ENCODE measurements at places on chromosomes 11 and 22. TPM values are rescaled to one million over a fixed set of nuclear protein-coding genes. Genes with fewer than 3 reads are reported as not detected.
A peak's percentile ranks its signal among the peaks of the same experiment; 100 is the strongest.

DNA sequence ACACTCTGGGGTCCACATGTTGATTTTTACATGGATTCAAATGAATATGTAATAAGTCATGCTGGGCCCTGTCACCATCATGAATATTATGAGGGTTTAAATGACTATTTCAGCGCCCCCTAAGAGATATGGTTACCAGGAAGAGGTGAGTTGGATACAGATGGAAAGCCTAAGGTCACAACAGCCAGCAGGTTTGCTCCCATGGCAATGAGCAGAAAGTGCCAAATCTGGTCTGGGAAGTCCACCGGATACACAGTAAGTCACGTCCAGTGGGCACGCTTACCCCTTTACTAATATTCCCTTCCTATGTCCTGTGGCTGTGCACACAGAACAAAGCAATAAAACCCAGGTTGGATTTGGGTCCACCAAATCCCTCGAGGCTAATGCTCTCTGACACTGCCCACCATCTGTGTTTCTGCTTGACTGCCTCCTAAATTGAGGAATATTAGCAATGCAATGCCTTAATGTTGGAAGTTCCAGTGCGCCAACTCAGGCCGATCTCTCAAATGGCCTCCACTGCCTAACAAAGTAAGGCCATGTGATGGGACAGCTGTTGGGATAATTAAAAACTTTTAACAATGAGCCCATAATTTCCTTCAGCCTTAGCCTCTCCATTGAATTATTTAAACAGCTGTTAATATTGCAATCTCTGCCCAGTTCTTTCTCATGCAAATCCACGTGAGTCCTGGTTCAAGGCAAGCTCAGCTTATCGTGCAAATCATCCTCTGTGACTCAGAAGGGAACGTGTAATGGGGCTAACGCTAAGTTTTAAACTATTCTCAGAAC is 97.6 kb downstream of the SLC1A2 start:
- ATAC-seq: no peak

DNA sequence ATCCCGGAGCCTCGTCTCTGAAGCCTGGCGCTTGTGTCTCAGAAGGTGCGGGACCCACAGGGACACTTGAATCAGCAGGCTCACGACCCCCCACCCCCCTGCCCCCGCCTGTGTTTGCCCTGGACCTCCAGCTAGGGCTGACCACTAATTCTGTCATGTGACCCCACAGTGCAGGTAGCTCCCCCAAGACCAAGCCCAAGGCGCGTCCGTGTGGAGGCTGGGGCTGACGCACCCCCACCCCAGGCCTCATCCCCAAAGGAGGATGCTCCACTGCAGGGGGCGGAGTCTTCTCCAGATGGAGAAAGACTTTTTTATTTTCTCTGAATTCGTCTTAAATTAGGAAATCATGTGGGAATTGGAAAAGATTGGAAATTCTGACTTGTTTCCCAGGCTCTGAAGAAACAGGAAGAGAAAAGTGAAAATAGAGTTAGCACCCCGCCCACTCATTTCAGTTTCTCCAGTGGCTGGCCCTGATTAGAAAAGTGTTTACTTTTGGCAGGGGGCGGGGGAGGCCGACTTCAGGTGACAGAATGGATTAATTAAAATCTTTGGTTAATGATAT is 1.0 kb upstream of the RELA start:
- ATAC-seq: peak; percentile 53

- ATAC-seq: peak; percentile 44
Measured at GRCh38 chr22:40728731-40729189, 49.5 kb downstream of the MCHR1 start.

The OR2AT4 gene
- total RNA-seq: not detected

DNA sequence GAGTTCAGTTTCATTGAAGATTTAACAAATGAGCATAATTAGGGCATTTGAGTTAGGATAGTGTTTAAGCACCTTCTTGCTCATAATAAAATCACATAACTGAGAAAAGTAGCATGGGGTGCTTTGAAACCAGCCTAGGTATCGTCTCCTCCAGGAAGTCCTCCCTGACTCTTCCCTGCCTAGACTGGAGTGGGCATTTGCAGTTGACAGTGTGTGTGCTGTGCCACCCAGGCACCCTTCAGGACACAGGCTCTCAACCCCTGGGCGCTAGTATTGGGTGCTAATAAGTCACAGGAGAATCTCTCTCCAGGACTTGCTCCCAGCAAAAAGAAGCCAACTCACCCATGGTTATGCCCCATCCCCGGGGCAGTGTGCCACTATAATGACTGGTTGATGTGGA is 584.1 kb downstream of the INSC start:
- no peak for ATAC-seq

DNA sequence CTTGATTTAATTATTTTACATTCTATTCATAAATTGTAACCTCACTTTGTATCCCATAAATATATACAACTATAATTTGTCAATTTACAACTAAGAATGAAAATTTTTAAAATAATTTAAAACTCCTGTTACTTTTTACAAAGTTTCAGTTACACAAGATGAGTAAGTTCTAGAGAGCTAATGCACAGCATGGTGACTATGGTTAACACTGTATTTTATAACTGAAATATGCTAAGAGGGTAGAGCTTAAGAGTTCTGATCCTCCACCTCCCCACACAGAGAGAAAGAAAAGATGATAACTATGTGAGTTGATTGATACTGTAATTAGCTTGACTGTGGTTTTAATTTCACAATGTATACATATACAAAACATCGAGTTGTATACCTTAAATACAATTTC is 412.5 kb upstream of the DDI1 start:
- ATAC-seq: no peak

DNA sequence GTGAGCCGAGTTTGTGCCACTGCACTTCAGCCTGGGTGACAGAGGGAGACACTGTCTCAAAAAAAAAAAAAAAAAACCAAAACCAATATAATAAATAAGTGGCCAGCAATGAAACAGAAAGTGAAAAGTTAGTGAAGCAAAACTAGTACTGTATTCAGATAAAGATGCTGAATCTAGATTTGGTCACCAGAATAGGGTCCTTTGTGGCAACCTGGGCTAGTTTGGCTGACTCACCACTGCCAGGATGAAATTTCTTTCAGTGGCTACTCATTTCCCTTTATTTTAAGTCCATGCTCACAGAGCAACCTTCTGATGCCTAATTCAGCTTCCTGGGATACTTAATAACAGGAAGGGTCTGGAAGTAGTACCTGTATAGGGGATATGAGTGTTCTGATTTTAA is 26.0 kb downstream of the LIMK2 start:
- ATAC-seq: peak; percentile 86

The OR51B5 gene
- 0.50 TPM for total RNA-seq

DNA sequence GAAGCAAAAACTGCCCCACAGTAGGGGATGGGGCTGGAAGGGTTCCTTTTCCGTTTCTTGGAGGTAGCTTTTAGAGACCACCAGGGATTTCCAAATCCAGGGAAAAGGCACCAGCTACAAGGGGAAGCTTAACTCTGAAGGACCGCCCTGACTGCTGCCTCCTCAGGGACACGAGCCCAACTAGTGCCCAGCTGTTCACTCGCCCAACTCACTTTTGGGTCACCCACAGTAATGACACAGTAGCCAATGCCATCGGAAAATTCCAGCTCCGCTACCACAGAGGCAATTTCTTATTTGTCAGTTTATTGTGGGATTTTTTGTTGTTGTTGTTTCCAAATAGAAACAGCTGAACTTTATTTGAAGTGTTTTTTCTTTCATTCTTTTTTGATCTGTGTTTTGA is 141.3 kb downstream of the ATXN10 start:
- ATAC-seq: no peak

The PGA5 gene
- not detected for total RNA-seq

DNA sequence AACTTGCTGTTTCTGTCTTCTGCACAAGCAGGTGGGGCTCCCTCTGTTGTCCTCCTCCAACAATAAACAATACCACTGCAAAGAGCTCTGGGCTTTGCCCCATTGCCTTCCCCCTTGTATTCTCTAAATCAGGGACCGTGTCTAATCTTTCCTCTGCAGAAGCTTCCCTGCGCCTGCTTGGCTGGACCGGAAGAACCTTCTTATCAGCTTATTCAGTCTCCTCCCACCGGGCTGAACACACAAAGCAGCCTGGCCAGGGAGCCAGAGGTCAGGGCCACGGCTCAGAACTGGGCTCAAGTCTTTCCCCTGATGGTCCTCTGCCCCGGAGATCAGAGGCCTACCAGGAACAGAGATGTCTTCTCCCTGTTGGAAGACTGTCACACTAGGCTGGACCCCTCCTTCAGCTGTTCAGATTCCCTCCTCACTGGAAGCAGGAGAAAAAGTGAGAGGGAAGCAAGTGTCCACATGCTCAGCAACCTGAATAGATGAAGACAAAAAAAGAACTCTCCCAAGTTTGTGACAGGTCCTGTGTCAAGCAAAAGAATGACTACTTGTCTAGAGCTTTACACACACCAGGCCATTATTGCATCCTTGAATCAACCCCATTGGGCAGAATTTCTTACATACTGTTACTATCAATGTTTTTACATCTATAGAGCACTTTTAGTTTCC is 63.7 kb downstream of the RAB30 start:
- no peak for ATAC-seq

DNA sequence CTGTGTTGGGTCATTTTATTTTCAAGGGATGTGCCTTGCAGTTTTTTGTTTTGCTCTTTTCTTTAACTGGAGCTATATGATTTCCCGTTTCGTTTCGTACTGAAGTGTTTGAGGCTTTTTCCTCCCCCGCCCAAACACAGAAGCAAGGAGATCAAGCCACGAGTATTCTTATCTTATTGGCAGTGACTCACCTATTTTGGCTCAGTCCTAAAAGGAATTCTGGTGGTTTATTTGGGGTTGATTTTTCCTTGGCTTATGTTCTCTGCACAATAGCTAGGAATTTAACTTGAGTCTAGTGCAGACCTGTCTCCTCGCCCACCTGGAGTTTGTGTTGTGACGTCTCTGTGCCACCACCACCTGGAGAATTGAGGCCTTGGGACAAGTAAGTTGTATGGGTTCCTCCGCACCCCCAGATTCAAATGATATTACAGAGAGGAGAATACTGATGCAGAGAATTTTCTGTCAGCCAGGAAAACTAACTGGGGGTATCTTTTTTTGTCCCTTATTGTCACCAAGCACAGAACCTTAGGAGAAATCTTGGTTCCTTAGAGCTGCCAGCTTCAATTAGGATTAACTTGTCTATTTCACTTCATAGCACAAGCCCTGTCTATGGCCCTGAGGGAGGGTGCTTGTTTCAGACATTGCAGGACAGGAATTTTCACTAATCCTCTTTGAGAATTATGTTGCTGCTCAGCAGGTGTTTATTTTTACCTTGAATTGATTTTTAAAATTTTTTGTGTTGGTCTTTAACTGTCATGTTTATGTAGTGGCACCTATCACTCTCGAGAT is 90.4 kb upstream of the BIRC3 start:
- ATAC-seq: no peak

GRCh38 chr11:78138694-78139421 is 568 bp downstream of the ALG8 start:
- peak; percentile 52 for ATAC-seq

The PRMT3 gene
- total RNA-seq: 21.4 TPM

The RPL3 gene
- total RNA-seq: 2,974 TPM

The OVOL1 gene
- total RNA-seq: not detected

DNA sequence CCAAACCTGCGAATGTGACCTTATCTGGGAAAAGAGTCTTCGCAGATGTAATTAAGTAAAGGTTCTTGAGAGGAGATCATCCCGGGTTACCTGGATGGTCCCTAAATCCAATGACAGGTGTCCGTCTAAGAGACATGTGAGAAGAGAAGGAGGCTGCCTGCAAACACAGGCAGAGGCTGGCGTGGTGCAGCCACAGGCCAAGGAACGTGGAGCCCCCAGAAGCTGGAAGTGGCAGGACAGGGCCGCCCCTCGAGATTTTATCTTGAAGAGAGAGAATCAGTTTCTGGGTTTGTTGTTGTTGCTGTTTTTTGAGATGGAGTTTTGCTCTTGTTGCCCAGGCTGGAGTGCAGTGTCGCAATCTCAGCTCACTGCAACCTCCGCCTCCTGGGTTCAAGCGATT is 33.6 kb downstream of the MRGPRD start:
- ATAC-seq: no peak

The CNTF gene
- 5.5 TPM for total RNA-seq

The CRYAB gene
- total RNA-seq: not detected

DNA sequence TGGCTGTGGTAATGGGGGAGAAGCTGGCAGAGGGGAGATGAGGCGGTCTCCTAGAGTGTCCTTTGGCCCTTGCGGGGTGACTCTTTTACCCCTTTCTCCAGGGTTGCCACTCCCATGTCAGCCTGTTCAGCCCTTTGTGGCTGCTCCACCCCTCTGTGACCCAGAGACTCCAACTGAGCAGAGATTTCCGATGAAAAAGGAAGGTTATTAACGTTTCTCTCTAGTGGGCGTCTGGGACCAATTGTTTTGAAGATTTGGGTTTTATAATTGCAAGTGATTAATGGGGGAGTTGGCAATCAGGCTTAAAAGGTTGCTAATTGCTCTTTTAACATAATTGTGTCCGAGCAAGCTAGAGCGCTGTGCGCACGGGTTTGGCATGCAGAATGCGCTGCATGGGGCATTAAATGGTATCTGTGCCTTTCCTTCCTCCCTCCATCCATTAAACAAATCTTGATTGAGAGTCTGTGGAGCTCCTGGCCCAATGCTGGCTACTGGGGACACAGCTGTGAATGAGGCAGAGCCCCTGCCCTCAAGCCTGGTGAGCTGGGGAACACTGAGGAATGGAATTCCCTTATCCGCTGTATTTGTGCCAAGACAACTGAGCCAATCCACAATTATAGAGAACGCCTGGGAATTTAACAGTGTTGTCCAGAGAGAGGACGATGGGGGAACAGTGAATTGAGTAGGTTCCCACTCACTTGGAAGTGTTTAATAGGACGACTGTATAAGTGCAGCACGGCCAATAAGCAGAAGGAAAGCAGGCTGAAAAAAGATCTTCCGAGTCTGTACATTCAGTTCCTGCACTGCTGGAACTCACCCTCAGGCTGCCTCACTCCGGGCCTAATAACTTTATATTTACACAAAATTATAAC is 295.9 kb downstream of the MIAT start:
- no peak for ATAC-seq

The ASCL2 gene
- 1.2 TPM for total RNA-seq

DNA sequence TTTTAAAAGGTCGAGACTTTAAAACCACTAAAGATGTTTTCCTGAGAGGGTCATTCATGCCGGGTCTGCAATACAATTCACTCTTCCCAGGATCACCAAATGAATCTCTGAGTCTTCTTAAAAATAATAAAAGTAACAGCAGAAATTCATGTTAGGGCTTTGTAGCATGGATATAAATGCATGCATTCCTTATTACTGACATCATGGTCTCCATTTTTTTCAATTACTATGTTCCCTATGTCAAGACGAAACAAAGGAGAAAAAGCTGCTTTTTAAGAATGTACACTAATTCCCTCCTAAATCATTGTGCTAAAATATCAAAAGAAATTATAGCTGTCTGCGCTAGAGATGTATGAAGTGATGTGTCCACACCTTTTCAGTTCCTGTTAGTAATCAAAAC is 789.9 kb upstream of the LRRC4C start:
- no peak for ATAC-seq

GRCh38 chr11:132993991-132994502 is 538.3 kb downstream of the OPCML start:
- ATAC-seq: no peak

- no peak for ATAC-seq
Measured at GRCh38 chr22:29400576-29400975, 12.2 kb upstream of the AP1B1 start.

All from activated T-helper 17 cell treated with anti-CD3 and anti-CD28 coated beads, Interleukin-2, amount 50 U/mL, for 72 hours (primary cell).